SW 1271 (cell line): ENCODE measurements at places on chromosomes 3 and 15.
A peak's percentile ranks its signal among the peaks of the same experiment; 100 is the strongest.

DNA sequence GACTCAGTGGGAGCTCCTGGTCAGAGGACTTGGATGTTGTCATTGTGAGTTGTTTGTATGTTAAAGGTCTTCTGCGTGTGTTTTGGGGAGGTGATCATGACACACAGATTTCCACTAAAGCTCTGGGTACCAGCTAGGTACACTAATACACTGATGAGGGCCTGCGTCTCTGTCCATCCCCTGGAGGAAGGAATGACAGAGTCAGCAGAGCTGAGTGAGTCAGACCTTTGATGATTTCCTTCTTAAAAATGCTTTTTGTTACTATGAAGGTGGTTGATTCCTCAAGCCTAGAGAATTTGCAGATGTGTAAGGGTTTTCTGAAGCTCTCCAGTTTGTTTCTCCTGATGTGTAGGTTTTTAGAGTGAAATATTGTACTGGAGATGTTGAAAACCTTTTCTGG lies 424.1 kb upstream of the TPM1 start:
- peak; percentile 63 for DNase-seq

GRCh38 chr15:50183112-50183794 lies 1.3 kb downstream of the SLC27A2 start:
- no peak for DNase-seq

DNA sequence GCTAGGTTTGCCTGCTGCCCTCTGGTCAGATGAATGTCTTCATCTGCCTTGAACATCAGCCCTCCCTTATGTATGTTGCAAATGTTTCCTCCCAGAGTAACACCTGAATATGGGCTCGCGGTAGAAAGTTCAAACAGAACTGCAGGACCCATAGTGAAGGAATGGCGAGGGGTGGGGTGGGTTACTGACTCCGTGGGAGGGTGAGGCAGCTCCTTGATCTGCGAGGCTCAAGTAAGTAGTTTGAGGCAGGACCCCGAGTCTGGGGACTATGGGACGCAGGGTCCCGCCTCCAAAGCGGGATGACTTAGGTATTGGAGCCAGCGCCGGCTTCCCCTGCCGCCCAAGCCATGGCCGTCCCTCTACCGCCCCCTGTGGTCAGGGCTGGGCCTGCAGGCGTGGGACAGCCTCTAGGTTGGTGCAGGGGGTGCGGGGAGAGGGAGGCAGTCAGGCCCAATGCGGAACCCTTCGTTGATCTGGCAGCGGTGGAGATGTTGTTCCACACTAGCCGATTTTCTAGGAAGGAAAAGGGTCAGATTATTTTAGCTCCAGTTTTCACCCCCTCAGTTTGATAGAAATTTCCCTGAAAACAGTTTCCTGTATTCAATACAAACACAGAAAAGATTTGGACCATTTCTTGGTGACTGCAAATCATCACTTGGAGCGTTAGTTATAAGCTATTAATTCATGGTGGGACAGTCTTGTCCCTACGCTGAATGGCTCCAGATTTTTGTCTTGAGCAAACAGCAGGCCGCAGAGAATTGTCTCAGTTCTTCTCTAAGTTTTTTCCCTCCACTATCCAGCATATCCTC lies 72.3 kb downstream of the CORO2B start:
- DNase-seq, result no peak

- no peak for DNase-seq
These were observed 15.9 kb downstream of the BSN start for GRCh38 chr3:49570028-49570654.

- DNase-seq, result no peak
These were observed 207.2 kb upstream of the TPM1 start for GRCh38 chr15:62835351-62835750.

DNA sequence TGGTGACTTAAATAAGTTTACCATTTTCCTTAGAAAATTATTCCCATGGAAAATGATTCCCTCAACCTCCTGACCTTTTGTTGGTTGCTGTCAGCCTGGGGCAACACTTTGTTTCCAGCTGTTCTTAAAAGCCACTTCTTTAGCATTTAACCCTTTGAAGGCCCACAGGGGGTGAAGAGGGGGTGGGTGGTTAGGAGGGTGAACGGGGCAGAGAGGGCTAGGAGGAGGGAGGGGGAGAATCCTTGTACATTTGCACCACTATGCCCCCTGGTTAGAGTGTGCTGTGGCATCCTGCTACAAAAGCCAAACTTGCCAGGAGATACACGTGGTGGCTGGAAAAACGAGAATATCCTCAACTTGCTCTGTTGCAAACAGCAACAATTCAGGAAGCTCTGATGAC lies 273.2 kb upstream of the RGMA start:
- no peak for DNase-seq

DNA sequence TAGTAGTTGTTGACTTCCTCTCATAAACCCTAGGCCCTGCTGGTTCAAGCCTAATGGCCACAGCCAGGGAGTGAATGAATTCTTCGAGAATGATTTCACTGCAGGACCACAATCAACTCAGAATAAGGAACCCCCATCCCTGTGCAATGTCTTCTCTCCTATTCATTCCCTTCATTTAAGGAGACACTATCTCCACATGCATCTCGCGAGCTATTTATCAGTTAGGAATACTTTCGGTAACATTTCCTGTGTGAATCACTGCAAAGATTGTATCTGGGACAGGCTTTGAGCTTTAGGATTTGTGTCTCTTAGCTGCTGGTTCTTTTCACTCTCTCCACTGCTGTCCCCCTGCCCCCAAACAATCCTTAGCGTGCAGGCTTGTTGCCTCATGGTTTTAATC lies 94.4 kb downstream of the MYLK start:
- DNase-seq, result no peak

DNA sequence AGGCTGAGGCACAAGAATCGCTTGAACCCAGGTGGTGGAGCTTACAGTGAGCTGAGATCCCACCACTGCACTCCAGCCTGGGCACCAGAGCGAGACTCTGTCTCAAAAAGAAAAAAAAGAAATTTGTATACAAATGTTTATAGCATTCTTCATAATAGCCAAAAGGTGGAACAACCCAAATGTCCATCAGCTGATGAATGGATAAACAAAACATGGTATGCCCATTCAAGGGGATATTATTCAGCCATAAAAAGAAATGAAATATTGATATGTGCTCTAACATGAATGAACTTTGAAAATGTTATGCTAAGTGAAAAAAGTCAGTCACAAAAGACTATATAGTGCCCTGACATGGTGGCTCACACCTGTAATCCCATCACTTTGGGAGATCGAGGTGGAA lies 11.4 kb downstream of the LHFPL4 start:
- DNase-seq, result no peak

GRCh38 chr3:150681057-150681456 lies 22.7 kb downstream of the ERICH6 start:
- DNase-seq, result no peak

DNA sequence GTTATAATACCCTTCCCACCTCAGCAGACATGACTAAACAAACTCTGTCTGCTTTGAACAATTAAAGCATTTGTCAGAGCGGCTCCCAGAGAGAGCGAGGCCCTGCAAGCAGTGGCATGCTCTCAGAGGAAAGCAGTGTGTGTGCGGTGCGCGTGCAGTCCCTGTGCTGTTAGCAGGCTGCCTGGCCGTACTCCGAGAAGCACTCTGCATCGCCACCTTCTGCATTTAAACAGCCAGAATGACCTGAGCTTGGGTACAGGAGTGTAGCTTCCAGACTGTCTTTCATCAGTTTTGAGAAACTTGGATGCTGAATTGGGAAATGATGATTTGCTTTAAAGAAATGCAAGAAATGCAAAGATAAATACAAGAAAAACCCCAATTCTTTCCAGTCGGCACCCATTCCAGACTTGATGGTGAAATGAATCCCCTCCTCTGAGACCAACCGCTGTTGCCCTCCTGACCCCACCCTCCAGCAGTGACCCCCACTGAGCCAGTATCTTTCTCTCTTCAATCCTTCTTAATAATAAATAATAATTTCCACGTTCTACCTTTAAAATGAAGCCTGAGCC lies 113.5 kb downstream of the VGLL4 start:
- no peak for DNase-seq

DNA sequence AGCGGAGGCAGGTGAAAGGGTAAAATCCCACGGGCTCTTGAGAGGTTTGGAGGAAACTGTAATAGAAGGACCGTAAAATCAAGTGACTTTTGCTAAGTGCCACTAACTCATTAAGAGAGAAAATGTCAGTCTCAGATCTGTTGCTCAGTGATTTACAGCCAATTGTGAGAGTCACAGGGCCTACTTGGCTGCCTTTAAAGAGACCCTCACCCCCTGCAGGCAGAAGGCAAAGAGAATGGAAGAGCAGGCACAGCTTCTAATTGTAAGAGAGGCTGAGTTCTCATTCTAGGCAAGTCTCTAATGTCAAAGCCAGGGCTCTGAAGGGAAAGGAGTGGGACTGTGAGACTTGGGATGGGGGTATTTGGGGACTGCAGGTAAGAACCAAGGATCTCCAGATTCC lies 9.3 kb upstream of the SYNM start:
- no peak for DNase-seq

DNA sequence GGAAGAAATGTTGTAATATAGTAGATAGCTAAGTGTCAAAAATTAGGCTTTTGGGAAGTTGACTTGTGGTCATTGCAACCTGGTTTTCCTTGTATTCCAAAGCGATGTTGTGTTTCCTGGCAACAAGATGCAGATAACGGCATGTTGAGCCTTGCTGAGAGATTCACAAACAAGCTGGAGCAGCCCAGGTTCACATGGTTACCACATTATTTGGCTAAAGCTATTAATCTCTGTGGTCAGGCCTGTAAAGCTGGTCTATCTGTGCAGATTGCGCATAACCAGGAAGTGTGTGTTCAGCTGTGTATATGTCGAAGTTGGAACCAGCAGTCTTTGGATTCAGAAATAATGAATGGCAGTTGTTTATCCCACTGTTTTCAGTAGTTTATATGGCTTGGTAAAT lies 6.6 kb downstream of the TIPARP start:
- peak; percentile 49 for DNase-seq

DNA sequence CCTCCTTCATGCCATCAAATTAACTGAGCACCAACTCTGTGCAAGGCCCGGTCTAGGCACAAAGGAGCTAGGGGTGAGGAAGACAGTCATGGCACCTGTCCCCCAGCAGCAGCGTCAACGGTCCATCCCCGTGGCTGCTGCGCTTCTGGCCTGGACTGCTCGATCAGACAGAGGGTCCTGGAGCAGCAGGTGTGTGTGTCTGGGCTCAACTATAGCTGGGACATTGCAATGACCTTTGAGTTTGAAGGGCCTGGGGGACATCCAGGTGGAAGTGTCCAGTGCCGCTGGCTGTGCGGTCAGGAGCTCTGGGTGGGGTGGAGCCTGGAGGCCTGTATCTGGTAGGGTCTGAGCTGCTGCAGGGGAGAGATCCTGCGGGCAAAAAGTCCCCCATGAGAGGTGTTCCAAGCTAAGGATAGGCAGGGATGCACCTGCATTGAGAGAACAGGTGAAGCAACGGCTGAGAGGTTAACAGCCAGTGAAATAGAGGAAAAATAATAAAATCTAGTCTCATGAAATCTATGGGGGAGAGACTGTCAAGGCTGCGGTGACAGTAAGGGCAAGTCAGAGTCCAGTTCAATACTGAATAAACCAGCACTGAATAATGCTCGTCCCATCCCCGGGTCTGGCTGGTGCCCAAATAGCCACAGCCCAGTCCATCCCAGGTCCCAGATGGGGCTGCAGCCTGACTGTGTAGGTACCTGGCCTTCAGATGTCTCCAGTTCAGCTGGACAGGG lies 25.4 kb upstream of the SLC41A3 start:
- no peak for DNase-seq

DNA sequence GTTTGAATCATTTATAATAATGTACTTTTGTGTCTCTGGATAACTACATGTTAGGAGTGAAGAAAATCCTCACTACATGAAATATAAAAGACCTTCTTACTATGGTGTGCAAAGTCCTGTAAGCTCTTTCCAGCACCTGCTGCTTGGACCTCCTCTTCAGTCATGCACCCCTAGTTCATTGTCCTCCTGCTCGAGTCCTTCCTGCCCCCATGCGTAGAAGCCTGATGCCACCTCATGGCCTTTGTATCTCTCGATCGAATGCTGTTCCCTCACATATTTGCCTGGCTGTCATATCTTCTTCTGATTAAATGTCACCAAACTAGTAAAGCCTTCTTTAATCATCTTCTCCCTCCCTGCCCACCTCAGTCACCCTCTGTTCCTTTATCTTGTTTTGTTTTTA lies 49.9 kb upstream of the SUCLG2 start:
- no peak for DNase-seq

GRCh38 chr3:170614214-170614966 lies 28.5 kb upstream of the SLC7A14 start:
- peak; percentile 83 for DNase-seq

- DNase-seq, result no peak
These were observed 125.4 kb downstream of the NUP210 start for GRCh38 chr3:13294442-13295351.

DNA sequence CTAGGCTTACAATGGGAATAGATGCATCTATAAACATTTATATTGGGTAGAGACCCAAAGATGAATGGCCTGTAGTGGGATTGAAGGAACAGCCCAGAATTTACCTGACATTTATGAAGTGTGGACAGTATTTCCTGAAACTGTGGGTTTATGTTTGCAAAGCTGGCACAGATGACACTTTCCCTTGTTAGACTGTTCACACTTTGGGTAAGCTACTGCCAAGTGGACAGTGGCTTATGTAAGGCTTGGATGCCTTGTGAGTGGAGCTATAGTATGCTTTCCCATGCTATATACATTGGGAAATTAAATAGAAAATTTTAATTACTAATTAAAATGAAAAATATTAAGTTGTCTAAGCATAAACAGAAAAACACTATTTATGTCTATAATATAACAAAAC lies 48.5 kb downstream of the STARD9 start:
- DNase-seq, result no peak

DNA sequence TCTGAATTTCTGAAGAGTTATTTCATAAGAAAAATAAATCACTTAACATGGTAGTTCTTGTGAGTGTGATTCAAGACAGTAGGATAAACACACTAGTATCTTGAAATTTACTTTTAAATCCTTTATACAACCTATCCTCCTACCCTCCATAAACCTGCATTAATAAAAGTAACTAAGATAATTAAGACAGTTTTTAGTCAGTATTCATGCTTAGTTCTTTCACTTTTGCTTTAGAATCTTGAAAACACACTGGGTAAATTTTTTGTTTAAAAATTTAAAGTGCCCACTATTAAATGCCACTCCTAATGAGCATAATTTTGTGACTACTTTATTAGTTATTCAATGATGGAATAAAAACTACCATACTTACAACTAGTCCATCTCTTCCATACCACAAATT lies 28.8 kb downstream of the GOLIM4 start:
- no peak for DNase-seq

- DNase-seq, result no peak
These were observed 933.6 kb upstream of the ROBO1 start for GRCh38 chr3:80701349-80701748.

DNA sequence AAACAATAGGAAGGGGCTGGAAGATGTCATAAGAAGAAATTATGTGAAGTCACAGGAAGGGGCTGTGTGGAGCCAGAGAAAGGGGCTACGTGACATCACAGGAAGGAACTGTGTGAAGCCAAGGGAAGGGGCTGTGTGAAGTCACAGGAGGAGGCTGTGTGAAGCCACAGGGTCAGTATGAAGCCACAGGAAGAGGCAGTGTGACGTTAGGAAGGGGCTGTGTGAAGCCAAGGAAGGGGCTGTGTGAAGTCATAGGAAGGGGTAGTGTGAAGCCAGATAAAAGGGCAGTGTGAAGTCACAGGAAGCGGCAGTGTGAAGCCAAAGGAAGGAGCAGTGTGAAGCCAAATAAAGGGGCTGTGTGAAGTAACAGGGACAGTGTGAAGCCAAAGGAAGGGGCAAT lies 32.5 kb downstream of the GASK1A start:
- no peak for DNase-seq
